ENCODE measurements at places on chromosomes 16 and 17. TPM values are rescaled to one million over a fixed set of nuclear protein-coding genes. Genes with fewer than 3 reads are reported as not detected.

RNF40 gene
- 155 TPM for total RNA-seq

CD300E gene
- total RNA-seq: not detected

SLC16A6 gene
- total RNA-seq: 0.24 TPM

KRTAP4-3 gene
- not detected for total RNA-seq

SPNS1 gene
- total RNA-seq: 36.6 TPM

HOXB2 gene
- 15.2 TPM for total RNA-seq

TP53TG3F gene
- total RNA-seq: not detected

CX3CL1 gene
- total RNA-seq: 0.74 TPM

- H3K4me1 ChIP-seq: no peaks in the 10 kb centered on the region
- no peaks in the 10 kb centered on the region for H3K27me3 ChIP-seq
- H3K36me3 ChIP-seq: peaks cover 2% of the 10 kb centered on the region
- DNase-seq: peak; percentile 55
- H3K27ac ChIP-seq: peak overlapping the region; percentile 78
Observed at GRCh38 chr17:75827308-75828075, 16.7 kb downstream of the UNC13D start.

GRCh38 chr17:59424331-59424730 lies 92.9 kb downstream of the YPEL2 start:
- no peak for DNase-seq
- H3K4me1 ChIP-seq: peaks cover 25% of the 10 kb centered on the region
- no peak overlapping the region for H3K27ac ChIP-seq
- H3K27me3 ChIP-seq: no peaks in the 10 kb centered on the region
- H3K4me3 ChIP-seq: no peak overlapping the region

GRCh38 chr17:9725575-9725974 lies 65.8 kb downstream of the DHRS7C start:
- H3K27me3 ChIP-seq: no peaks in the 10 kb centered on the region
- H3K36me3 ChIP-seq: peaks cover 2% of the 10 kb centered on the region
- no peak overlapping the region for H3K4me3 ChIP-seq
- H3K27ac ChIP-seq: peak overlapping the region; percentile 6
- H3K4me1 ChIP-seq: no peaks in the 10 kb centered on the region

DNA sequence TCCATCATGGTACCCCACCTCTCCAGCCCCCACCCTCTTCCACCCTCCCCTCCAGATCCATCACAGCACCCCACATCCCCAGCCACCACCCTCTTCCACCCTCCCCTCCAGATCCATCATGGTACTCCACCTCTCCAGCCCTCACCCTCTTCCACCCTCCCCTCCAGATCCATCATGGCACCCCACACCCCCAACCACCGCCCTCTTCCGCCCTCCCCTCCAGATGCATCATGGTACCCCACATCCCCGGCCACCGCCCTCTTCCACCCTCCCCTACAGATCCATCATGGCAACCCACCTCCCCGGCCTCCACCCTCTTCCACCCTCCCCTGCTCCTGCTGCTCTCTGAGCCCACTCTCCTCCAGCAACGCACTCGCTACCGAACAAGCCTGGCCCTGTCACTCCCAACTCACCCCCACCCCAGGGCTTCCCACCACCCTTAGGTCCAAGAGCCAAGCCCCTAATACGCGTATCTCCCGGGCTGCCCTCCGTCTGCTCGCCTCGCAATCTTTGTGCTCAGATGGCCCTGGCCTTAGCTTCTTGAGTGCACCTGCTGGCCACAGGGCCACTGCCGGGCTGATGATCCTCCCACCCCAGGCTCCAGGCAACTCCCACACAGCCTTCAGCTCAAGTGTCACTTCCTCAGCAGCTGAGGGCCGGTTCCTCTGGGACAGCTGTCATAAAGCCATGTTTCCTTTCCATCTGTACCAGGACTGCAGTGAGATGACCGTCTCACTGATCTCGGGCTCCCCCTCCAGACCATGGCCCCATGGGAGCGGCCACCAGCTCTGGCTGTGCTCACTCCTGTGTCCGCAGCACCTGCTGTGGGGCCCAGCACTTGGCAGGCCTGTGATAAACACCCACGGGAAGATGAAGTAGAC lies 25.5 kb downstream of the KDM8 start:
- H3K27me3 ChIP-seq: no peaks in the 10 kb centered on the region
- H3K4me3 ChIP-seq: no peak overlapping the region
- no peak overlapping the region for H3K27ac ChIP-seq
- DNase-seq: no peak

DNA sequence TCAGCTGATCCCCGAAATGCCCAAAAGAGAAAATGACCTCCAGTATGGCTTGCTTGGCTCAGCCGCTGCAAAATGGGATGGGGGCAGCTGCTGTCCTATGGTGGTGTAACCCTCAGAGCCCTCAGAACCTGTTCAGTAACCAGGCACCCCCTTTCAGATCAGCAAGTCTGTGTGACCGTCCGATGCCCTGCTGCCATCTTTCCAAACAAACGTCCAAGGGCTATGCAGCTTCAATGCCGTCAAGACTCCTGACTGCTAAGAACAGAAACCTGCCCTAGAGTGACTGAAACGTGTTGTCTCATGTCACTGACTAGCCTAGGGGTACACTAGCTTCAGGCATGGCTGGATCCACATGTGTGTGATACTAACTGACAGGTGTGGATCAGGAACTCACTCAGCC lies 70.4 kb downstream of the GNAO1 start:
- no peaks in the 10 kb centered on the region for H3K27me3 ChIP-seq
- no peak overlapping the region for H3K4me3 ChIP-seq
- DNase-seq: no peak
- H3K36me3 ChIP-seq: no peaks in the 10 kb centered on the region
- peak overlapping the region; percentile 82 for H3K27ac ChIP-seq

- H3K4me1 ChIP-seq: peaks cover 39% of the 10 kb centered on the region
- H3K27ac ChIP-seq: no peak overlapping the region
- no peak for DNase-seq
- H3K4me3 ChIP-seq: no peak overlapping the region
Observed at GRCh38 chr16:20906341-20907255, 6.0 kb downstream of the LYRM1 start.

- H3K27me3 ChIP-seq: no peaks in the 10 kb centered on the region
- H3K4me1 ChIP-seq: peaks cover 29% of the 10 kb centered on the region
- H3K4me3 ChIP-seq: no peak overlapping the region
- H3K36me3 ChIP-seq: peaks cover 29% of the 10 kb centered on the region
Observed at GRCh38 chr16:9114112-9114511, 22.7 kb downstream of the HAPSTR1 start.

- peak overlapping the region; percentile 95 for H3K4me3 ChIP-seq
- peaks cover 43% of the 10 kb centered on the region for H3K4me1 ChIP-seq
- peaks cover 8% of the 10 kb centered on the region for H3K27me3 ChIP-seq
- peaks cover 5% of the 10 kb centered on the region for H3K36me3 ChIP-seq
- no peak for DNase-seq
Observed at GRCh38 chr17:78377858-78378224, 608 bp upstream of the PGS1 start.

- no peaks in the 10 kb centered on the region for H3K27me3 ChIP-seq
- peaks cover 8% of the 10 kb centered on the region for H3K36me3 ChIP-seq
- no peak for DNase-seq
- peaks cover 13% of the 10 kb centered on the region for H3K4me1 ChIP-seq
Observed at GRCh38 chr17:59002848-59003247, 103.8 kb downstream of the TRIM37 start.

Measured in progenitor cell of endocrine pancreas (in vitro differentiated cells).